ENCODE measurements at places on chromosomes 2 and 18. TPM values are rescaled to one million over a fixed set of nuclear protein-coding genes. Genes with fewer than 3 reads are reported as not detected.

WNT6 gene
- total RNA-seq = not detected

VIT gene
- total RNA-seq = not detected

PAX8 gene
- not detected for total RNA-seq

DSEL gene
- 9.4 TPM for total RNA-seq

KCNG2 gene
- total RNA-seq = 0.14 TPM

ESPNL gene
- 1.5 TPM for total RNA-seq

TNFRSF11A gene
- 1.2 TPM for total RNA-seq

Measured in H7 (cell line).